Thymus (tissue), 14 donors: ENCODE measurements at places on chromosomes 2 and 18.
A peak's percentile ranks its signal among the peaks of the same experiment; 100 is the strongest.

DNA sequence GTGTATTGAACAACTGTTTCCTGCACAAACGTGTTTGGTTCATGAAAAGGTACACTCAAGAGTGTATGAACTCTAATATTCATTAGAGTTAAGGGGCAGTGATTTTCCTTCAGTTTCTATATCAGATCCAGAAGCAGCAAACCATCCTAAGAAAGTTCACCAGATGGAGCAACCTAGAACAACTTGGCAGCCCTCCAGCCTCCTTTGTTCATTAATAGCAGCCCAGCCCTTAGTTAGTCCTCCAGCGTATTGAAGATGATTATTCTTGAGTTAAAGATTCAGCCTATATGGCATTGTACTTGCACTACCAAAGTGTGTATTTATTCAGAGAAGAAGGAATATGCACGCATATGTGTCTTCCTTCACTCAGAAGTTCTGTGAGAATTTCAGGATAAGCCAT lies 365.5 kb downstream of the SETBP1 start:
- DNase-seq = no peak

DNA sequence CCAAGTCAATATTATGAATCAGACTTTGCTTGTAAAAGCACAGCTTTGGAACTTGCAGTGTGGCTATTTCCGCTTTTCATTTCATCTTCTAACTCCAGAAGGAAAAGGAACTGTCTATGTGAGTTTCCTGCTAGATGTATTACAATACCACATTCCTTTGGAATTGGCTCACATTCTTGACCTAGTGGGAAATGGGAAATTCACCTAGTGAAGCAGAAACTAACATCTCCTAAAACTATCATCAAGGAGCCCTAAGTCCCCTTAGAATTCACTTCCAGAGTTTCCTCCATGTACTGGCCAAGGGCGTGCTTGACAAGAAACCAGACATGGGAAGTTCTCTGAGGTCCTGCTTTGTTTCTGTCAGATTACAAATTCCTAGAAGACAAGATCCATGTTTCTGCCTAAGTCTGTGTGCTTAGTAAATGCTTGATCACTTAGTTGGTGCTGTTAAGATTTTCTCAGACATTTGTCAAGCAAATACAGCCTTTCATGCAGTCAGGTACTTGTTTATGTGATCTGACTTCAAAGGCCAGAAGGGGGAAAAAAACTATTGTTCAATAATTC lies 275.7 kb upstream of the FN1 start:
- DNase-seq = no peak

DNA sequence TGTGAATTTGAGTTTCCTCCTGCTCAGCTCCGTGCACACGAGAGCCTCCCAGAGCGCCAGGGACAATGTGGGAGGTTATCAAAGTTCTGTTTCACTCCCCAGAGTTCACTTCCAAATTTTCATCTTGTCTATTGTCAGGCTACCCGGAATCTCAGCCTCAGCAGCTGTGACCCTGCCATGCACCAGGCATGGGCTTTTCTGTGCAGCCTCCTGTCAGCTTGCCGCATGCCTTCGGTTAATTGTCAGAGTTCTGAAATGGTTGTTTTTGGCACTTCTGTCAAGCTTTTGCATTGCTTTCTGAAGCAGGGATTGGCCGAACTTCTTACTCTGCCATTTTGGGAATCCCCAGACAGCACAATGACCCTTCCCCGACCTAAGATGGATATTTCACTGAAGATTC lies 60.4 kb downstream of the SH3YL1 start:
- DNase-seq = no peak

GRCh38 chr2:114022360-114023085 lies 132.6 kb downstream of the ACTR3 start:
- DNase-seq = no peak

DNA sequence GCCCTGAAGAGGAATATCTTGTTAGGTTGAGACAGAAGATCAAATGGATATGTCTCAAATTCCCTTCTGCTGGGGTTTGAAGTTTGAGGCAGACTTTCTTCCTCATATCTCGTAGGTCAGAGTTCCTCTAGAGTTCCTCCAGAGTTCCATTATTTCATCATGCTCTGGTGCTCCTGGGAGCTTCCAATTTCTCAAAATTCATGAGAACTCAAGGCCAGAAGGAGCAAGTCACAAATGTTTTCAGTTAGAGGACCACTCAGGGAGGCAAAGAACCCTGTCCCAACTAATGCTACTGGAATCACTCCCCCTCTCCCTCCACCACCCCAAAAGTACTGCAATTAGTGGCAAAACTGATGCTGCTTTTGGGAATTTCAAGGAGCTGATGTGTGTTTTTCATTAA lies 115.7 kb upstream of the RBMS1 start:
- DNase-seq = no peak

- DNase-seq = no peak
These were observed 197.3 kb downstream of the SH3RF3 start for GRCh38 chr2:109326306-109326705.

- DNase-seq = peak; percentile 58
These were observed 29.4 kb downstream of the KATNAL2 start for GRCh38 chr18:46946656-46947282.

- no peak for DNase-seq
These were observed 3.9 kb upstream of the RPL31 start for GRCh38 chr2:100998235-100998573.

GRCh38 chr2:102208774-102209173 lies 22.0 kb downstream of the IL1RL2 start:
- no peak for DNase-seq

DNA sequence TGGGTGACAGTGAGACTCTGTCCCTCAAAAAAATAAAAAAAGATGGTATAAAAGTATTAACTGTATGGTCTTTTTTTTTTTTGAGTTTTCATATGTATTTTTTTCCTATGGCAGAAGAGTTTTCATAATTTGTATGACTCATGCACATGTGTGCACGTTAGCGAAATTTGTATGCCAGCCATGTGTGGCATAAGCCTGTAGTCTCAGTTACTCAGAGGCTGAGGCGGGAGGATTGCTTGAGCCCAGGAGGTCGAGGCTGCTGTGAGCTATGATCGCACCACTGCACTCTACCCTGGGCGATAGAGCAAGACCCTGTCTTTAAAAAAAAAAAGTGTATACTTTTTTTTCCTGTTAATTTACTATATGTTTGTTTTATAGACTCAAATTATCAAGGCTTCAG lies 160.8 kb downstream of the TGIF1 start:
- DNase-seq = no peak

DNA sequence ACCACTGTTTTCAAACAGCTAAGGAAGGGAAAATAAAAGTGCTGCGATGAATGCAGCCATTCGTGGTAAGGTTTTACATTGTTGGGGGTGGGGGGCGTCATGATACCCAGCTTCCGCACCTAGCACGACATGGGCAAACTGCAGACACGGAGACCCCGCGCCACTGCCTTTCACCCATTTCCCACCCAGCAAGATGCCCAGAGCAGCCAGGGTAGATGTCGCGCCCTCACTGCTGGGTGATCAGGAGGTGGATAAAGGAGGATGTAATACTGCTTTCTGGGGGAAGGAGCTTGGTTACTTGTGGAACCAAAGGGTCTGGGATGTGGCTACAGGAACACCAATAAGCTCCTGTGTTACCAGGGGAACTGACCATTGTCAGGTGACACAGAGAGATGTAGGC lies 138.4 kb downstream of the ZNF516 start:
- no peak for DNase-seq

DNA sequence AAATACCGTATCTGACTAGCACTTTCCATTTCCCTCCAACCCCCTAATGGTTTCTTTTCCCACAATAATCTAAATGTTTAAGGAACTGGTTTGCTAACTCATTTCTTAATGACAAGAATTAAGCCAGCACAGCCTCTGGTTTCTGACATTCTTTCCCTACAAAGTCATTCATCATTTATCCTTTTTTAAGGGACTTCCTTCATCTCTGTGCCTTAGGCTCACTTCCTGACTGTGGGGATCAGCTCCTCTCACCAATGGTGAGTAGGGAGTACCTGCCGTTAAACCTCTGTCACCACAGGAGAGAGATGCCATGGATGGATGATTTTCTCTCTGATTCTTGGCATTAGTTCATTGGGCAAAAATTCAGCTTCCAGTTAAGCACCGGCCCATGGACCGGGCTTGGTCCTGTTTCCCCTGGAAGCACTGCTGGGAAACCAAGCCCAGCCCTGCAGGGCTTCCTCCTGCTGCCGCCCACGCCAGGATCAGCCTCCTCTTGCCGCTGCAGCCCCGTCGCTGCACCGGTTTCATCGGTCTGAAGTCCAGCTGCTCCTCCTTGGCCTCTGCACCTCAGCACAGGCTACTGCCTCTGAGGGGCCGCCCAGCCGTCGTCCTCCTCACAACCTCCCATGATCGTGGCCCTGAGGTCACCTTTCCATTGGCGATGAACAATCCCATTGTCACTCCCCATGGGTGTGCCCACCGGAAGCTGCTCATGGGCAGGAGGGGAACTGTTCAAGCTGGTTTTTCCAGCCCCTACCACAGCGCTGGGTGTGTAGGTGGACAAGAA lies 64.0 kb upstream of the ZNF516 start:
- DNase-seq = no peak

- DNase-seq = no peak
These were observed 516.6 kb upstream of the ZEB2 start for GRCh38 chr2:145036421-145037011.

DNA sequence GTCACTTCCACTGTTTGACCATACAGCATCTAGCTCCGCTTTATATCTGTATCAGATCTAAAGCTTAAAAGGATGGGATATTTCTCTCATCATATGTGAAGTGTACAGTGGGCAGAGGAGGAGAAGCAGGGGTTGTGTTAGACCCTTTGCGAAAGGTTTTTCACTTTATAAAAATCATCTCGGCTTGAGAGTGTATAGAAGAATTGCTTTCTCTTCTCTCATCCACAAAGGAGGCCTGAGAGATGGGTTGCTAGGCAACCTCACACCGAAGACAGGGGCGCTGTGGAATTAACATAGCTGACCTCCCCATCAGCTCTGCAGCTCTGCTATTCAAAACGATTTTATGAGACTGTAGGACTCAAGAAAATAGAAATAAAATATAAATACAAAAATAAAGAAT lies 70.2 kb upstream of the GALNT3 start:
- no peak for DNase-seq

DNA sequence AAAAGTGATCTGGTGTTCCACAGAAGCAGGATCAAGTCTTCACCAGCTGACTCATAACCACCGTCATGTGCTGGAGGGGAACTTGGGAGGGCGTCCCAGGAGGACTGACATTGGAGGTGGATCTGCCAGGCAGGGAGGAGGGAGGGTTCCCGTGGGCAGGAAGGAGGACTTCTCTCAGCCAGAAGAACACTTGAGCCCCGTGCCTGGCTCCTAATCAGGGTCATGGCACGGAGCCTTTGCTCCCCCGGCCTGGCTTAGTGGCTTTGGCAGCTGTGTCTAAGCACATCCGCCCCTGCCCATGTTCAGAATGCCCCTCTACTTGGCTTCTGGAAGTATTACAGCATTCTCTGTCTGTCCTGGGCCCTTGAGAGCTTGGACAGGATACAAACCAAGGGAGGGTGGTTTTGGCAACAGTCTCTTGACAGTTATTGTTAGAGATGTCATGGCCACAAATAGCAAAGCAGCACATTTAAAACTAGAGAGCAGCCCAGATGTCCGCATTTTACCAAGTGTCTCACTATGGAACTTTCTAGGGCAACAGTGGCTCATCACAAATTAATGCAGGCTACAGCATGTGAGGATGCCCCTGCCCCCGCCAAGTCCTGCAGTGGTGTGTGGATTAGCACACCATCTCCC lies 11.5 kb downstream of the PPP1R7 start:
- DNase-seq = no peak

DNA sequence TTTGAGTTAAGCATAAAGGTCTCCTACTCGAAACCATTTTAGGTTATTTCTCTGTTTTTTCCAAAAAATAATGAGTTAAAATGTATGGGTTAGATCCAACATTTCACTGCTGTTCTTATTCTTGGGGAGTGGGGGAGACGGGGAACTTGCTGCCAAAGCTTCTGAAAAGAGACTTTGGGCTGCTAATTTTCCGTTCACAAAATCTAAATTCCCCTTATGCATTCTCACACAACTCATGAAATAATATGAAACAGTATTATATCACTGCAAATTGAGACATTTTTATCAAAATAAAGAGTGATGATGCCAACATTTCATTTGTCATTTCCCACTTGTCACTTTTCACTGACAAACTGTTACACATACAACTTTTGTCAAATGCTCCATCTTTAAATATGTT lies 7.8 kb downstream of the SATB2 start:
- no peak for DNase-seq
